ENCODE measurements at places on chromosomes 2 and 18. TPM values are rescaled to one million over a fixed set of nuclear protein-coding genes. Genes with fewer than 3 reads are reported as not detected.

- no peak overlapping the region for H3K4me3 ChIP-seq
- H3K4me1 ChIP-seq: no peaks in the 10 kb centered on the region
- no peak for DNase-seq
- H3K27me3 ChIP-seq: no peaks in the 10 kb centered on the region
- no peak overlapping the region for H3K27ac ChIP-seq
These were observed 244.7 kb downstream of the CTNNA2 start for GRCh38 chr2:79757526-79757925.

ZSWIM2 gene
- not detected for total RNA-seq

CAPN14 gene
- total RNA-seq: 0.69 TPM

FER1L5 gene
- total RNA-seq: not detected

TCF4 gene
- total RNA-seq: 1.4 TPM

GRCh38 chr18:5393779-5394178 is 98.3 kb upstream of the ZBTB14 start:
- H3K36me3 ChIP-seq: no peaks in the 10 kb centered on the region
- no peak for DNase-seq
- peaks cover 7% of the 10 kb centered on the region for H3K27me3 ChIP-seq
- H3K4me3 ChIP-seq: no peak overlapping the region
- H3K27ac ChIP-seq: no peak overlapping the region
- no peaks in the 10 kb centered on the region for H3K4me1 ChIP-seq

DNA sequence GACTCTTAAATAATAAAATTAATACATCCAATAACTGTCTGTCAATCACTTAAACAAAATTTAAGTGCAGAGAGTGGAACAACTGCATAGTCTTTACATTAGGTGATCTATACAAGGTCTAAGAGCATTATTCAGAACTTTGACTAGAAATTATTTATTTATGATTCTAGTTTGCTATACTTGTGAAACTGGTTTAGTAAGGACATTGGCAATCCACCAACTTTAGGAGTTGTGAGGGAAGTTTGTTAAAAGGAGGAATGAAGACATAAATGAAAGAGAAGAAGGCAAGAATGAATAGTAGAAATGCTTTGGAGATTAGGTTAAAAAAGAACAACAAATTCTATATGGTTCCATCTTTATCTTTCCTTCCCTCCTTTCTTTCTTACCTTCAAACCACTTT is 217.5 kb downstream of the GPD2 start:
- no peak overlapping the region for H3K4me3 ChIP-seq
- no peaks in the 10 kb centered on the region for H3K27me3 ChIP-seq
- H3K27ac ChIP-seq: no peak overlapping the region
- no peak for DNase-seq
